ENCODE measurements at places on chromosomes 5 and 9.

DNA sequence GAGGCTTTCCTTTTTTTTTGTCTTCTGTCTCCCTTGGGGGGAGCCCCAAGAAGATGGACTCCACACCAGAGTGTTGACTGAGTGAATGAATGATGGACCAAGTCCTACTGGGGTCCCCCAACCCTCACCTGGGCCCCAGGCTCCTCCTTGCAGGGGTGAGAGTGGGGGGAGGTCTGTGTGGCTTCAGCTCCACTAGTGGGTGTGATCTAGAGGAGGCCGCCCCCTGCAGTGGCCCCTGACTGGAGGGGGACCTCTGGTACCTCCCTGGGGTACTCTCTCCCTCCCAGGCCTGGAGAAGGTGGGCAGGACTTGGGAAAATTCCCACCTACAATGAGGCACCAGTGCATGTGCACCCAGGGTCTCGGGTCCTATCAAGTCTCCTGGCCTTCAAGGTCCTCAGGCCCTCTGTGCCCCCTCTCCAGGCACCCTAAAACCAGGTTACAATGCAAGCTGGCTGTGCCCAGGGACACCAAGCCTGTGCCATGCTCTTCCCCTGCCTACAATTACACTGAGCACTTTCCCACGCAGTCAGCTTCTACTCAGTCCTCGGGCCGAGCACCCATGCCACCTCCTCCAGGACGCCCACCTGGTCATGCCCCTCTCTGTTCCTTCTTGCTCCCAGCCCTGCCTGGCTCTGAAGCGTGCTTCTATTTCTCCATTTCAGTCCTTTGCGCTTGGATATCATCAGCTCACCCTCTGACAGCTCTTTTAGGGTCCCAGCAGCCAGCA lies 117.2 kb upstream of the PHYKPL start:
- DNase-seq, result no peak

DNA sequence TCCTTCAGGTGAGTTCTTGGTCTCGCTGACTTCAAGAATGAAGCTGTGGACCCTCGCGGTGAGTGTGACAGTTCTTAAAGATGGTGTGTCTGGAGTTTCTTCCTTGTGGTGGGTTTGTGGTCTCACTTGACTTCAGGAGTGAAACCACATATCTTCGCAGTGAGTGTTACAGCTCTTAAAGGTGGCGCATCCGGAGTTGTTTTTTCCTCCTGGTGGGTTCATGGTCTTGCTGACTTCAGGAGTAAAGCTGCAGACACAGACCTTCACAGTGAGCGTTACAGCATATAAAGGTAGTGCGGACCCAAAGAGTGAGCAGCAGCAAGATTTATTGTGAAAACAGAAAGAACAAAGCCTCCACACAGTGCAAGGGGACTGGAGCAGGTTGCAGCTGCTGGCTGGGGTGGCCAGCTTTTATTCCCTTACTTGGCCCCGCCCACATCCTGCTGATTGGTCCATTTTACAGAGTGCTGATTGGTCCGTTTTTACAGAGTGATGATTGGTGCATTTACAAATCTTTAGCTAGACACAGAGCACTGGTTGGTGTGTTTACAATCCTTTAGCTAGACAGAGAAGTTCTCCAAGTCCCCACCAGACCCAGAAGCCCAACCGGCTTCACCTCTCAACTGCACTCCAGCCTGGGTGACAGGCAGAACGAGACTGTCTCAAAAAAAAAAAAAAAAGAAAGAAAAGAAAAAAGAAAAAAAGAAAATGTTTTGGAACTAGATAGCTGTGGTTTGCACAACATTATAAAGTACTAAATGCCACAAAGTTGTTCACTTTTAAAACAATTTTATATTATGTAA lies 9.1 kb upstream of the ERMP1 start:
- DNase-seq, result no peak

DNA sequence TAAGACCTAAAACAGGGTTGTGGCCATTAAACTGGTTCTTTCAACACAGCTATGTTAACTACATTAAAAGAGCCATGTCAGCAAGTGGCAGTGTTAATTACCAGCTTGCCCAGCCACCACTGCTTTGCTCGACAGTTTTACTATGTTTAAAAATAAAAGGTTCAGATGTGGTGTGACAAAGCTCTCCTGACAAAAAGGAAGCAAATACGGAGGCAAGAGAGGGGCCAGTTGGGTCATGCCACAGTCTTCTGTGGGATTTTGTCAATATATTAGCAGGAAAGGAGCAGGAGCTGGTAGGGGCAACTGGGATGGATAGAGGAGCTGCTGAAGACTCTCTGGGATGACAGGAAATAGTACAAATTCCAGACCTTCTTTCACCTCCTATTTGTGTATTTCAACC lies 113.5 kb upstream of the PCA3 start:
- DNase-seq, result no peak

GRCh38 chr9:21803649-21804048 lies 1.2 kb downstream of the MTAP start:
- no peak for DNase-seq

- DNase-seq, result no peak
Observed at GRCh38 chr5:142548739-142549275, 137.1 kb downstream of the FGF1 start.

DNA sequence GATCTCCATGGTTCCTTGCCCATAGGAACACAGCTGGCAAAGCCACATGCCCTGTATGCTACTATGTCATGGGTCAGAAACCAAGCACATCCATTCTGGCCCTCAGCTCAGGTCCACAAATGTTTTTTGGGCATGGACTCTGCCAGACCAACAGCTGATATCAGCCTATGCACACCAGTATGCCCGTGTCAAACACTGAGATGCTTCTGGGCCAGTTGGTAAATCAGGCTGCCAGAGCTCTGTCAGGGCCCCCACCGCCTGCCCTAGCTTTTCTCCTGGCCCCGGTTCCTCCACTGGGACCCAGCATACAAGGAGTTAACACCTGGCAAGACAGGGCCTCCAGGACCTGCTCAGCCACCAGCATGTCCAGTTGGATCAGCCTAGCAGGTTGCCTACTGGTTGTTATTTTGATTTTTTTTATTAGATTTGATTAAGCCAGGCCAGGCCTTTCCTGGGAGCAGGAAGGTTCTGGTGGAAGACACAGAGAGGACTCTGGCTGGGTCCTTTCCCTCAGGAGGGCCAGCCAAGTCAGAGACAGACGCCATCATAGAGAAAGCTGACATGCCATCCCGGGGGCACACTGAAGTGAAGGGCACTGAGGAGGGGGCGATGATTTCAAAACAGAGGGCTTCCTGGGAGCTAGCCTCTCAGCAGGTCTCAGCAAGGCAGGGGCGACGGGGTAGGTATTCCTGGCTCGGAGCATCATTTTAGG lies 65.8 kb downstream of the TSTD2 start:
- no peak for DNase-seq

DNA sequence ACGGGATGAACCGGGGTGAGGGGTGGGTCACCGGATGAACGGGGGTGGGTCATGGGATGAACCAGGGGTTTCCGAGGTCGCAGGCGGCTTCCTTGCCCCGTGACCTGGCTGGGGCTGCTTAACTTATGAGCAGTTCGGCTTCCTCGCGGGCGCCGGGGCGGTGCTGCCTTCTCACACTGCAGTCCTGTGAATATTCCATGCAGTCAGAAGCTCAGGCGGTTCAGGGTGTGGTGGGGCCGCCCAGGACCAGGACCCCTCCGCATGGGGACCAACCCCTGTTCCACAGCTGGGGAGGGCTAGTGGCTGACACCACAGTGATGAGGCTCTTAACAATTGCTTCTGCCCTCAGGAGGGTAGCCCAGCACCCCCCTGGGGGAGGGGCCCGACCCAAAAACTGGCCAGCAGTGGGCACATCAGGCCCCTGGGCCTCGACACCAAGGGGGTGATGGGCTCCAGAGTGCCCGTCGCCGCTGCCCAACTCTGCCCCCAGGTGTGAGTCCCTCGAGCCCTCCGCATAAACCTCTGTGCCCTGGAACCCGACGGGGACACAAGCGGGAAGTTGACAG lies 30.9 kb upstream of the SLC9A3 start:
- no peak for DNase-seq

- DNase-seq, result no peak
Observed at GRCh38 chr5:131277875-131278740, 14.3 kb downstream of the CDC42SE2 start.

GRCh38 chr9:109455391-109455790 lies 42.7 kb downstream of the PTPN3 start:
- no peak for DNase-seq

DNA sequence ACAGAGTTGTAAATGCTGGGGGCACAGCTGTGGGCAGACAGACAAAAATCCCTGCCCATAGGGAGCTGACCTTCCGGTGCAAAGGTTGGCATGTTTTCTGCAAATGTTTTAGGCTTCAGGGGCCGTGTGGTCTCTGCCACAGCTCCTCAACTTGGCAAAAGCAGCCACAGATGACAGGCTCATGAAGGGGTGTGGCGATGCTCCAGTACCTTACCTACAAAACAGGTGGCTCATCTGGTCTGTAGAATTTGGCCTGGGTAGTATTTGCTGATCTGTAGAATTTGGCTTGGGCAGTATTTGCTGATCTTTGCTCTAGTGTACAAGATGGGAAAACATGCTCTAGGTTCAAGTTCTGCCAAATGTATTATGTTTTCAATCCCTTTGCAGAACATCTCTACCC lies 283.9 kb downstream of the GADD45G start:
- no peak for DNase-seq

- no peak for DNase-seq
Observed at GRCh38 chr5:123951582-123951977, 439.6 kb downstream of the CSNK1G3 start.

DNA sequence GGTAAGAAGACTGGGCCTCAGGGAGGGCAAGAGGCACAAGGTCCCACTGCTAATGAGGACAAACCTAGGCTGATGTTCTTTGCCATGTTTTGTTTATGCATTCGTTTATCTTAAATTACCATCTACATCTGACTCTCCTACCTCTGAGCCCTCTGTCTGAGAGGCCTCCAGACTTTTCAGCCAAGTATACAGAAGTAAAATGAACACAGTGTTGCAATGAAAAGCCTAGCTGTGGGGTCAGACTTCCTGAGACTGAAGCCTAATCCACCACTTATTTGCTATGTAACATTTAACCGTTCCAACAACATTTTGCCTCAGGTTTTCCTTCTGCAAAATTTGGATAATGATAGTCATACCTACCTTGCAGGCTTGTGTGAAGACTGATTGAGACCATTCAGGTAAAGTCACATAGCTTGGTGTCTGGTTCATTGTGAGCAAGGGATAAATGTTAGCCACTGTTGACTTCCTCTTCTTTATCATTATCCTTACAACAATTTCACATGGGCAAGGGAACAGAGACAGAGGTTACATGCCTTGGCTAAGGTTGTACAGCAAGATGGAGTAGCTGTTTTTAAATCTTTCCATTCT lies 374.9 kb upstream of the CLINT1 start:
- no peak for DNase-seq

DNA sequence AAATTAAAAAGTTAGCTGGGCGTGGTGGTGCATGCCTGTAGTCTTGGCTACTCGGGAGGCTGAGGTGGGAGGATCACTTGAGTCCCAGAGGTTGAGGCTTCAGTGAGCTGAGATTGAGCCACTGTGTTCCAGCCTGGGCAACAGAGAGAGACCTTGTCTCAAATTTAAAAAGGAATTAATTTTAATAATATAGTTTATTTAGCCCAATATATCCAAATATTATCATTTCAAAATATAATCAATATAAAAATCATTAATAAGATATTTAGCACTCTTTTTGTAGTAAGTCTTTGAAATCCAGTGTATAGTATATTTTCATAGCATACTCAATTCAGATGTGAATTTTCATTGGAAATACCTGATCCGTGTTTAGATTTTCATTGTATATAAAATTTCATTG lies 43.2 kb upstream of the ORM1 start:
- DNase-seq, result no peak

- no peak for DNase-seq
Observed at GRCh38 chr9:129762985-129763926, 10.4 kb upstream of the PTGES start.

GRCh38 chr5:144284036-144284435 lies 113.4 kb downstream of the KCTD16 start:
- no peak for DNase-seq
